Activated gamma-delta T cell (primary cell): ENCODE measurements at places on chromosomes 3 and 15.

GRCh38 chr3:12553921-12554391, 2.9 kb upstream of the MKRN2 start:
- no peak for DNase-seq

GRCh38 chr3:177300039-177300833, 103.0 kb upstream of the TBL1XR1 start:
- DNase-seq: no peak

DNA sequence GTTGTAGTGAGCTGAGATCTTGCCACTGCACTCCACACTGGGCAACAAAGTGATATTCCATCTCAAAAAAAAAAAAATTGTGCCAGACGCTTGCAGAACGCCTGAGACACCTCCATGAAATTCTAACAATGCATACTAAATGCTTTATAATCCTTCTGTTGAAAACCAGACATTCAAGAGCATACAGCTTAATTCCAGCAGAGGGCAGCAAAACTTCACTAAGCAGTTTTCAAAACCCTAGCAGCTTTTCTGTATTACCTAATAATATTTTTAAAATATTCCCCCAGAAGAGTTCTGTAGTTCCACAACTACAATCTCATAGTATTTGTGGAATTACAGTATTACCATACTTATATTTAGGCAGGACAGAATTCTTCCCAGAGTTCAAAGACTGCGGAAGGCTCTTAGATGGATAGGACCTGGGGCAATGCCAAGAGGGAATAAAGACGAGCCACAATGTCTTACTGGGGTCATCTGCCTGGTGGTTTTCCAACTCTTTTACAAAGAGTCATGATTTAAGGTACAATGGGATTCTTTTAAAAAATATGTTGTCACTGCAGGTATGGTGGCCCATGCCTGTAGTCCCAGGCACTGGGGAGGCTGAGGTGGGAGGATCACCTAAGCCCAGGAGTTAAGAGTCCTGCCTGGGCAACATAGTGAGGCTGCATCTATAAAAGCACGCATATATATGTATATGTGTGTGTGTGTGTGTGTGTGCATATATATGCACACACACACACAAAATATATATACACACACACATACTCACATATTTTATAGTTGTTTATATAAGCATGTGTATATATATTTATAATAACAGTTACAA, 19.6 kb upstream of the TASOR start:
- DNase-seq: no peak

GRCh38 chr3:59320080-59320479, 270.3 kb upstream of the CFAP20DC start:
- DNase-seq: no peak

DNA sequence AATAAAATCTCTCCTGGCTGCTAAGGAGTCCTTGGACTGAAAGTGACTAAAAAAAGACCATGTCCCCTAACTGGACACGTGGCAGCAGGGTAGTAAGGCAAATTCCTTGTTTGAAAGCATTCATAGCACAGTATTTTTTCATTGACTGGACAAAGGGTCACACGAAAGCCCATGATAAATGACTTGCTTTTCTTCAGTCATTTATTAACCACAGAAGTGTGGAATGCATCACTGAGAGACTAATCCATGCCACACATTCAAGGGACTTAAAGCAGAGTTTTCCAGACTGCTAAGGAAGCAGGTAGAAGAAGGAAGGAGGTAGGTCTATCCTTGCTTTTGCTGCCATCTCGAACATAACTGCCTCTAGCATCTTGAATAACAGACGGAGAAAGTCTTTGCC, 31.2 kb downstream of the CASR start:
- no peak for DNase-seq

- no peak for DNase-seq
Observed at GRCh38 chr3:50671331-50671730, 3.4 kb upstream of the DOCK3 start.

DNA sequence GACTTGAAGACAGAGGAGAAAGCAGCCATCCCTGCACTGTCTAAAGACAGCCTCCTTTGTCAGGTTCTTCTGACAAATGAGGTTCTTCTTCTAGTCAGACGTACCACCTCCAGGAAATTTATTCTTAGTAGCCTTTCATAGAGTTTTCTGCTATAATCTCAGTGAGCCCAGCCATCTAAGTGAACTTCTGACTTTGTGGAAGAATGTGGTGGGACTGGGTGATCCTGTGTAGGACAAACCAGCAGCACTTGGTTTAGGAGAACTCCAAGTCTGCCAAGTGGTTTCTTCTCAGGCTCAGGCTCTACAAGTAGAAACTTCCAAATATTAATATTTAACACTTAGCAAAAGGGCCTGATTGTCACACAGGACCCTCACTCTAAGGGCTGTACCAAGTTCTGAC, 52.1 kb downstream of the TIPARP start:
- DNase-seq: no peak

DNA sequence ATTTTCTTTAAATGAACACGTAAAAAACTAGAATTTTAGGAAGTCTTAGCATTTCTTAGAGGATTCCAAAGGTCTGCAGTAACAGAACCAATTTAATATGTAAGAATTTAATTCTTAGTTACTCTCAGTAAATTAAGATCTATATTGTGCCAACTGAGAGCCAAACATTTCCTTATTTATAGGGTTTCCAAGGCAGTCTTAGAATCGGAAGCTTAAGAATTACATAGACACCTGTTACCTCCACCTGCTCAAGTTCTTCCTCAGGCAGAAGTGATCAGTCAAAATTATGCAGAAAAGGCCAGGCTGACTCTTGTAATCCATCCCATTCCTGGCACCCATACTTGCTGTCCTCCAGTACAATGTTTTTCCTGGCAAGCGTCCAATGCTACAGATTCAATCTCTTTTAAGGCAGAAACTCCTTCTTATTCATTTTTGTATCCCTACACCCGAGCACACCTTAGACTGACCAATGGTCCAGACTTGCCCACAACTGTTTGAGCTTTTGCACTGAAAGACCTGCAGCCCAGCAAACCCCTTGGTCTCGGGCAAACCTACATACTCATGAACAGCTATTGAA, 64.3 kb downstream of the NCEH1 start:
- no peak for DNase-seq

GRCh38 chr3:134922866-134923265, 127.8 kb downstream of the EPHB1 start:
- no peak for DNase-seq

GRCh38 chr3:190120269-190121060, at the start of gene P3H2:
Gene P3H2 (minus strand): TSS chr3:190120897. CDS start chr3:190120731, 166 bp downstream.
- DNase-seq: no peak

GRCh38 chr3:149430216-149430615, 44.3 kb upstream of the TM4SF4 start:
- DNase-seq: no peak
